ENCODE measurements at places on chromosomes 5 and 9.

- DNase-seq = no peak
Observed at GRCh38 chr5:32017692-32018367, 156.3 kb downstream of the GOLPH3 start.

DNA sequence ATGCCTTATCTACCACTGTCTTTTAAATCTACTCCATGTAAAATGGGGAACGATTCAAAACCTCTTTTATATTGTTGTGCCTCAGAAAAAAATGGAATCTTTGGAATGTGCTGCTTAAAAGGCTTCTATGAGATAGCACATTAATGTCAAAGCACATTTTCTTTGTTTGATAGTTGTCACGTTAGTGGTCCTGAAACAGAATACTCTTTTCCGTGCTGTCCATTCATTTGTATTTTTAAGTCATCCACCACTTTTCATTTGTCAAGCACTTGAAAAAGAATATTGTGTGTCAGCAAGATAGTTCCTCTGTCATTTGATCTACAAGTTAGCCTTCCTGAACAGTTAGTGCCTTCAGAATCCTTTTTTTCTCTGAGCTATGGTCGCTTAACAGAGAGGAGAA is 246.9 kb downstream of the MAST4 start:
- DNase-seq = no peak

GRCh38 chr5:104018299-104018698 is 455.7 kb upstream of the NUDT12 start:
- no peak for DNase-seq

DNA sequence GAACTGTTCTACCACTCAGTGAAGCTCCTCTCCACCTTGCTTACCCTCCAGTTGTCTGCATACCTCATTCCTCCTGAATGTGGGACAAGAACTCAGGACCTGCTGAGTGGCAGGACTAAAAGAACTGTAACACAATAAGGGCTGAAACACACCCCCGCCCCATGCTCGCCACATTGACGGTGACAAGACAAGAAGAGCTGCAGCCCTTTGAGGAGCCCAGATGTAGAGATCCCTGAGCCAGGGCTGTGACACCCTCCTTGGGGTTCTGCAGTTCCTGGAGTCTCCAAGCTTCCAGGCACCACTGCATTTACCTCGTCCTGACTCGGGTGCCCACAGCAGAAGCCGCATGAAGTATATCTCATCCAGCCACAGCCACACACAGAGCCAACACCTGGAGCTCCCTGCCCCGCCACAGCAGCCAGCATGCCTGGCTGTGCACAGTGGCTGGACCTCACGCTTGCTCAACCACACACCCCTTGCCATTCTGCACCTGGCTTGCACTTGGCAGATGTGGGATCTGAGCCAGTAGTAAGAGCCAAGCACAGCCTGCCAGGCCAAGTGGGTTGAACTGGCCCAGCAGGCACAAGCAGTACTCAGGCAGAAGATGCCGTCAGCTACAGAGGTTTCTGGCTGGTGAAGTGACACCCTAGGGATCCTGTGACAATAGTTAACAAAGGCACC is 166.1 kb downstream of the RNF180 start:
- DNase-seq = no peak

GRCh38 chr5:156920861-156921431 is 42.1 kb downstream of the TIMD4 start:
- no peak for DNase-seq

DNA sequence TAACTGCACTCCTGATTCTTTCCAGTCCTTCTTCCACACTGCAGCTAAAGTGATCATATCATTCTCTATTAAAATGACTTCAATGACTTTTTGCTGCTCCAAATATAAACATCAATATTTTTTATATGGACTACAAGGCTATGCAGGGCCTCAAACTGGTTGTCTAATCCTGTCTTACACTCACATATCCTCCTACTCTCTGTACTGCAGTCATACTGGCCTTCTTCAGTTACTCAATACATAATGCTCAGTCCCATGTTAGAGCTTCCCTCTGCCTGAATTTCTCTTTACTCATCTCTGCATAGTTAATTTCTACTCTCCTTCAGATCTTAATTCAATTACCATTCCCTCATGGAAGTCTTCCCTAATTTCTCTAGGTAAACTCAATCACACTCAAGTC is 3.4 kb downstream of the MEIKIN start:
- no peak for DNase-seq

DNA sequence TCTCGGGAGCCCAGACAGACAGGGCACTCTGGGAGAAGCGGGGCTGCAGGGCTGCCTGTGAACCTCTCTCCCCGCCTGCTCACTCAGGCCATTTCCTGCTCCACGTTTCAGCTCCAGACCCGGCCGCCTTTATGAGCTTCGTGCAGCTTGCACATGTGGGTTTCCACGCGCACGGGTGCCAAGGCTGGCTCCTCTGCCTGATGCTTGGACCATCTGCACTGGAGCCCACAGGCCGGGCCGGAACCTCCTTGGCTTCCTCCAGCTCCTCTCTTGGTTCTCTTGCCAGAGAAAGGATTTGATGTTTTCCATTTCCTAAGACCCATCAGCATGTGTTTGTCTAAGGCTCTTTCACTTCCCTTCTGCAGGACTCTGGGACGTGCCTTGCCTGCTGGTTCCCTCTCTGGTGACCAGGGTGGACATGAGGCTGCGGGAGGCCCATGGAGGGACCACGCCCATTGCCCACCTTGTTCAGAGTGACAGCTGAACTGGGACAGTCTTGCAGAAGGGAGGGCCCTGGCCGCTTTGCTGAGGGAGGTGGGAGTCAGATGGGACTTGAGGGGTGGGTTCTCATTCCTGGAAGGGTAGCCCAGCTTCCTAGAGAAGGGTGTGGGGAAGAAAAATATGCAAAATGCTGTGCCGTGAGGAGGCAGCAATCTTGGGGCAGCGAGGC is 23.3 kb upstream of the COL5A1 start:
- DNase-seq = no peak

- no peak for DNase-seq
Observed at GRCh38 chr5:10885026-10885425, 124.0 kb upstream of the DAP start.

- no peak for DNase-seq
Observed at GRCh38 chr5:38189081-38189504, 69.3 kb upstream of the EGFLAM start.

GRCh38 chr9:90508940-90509339 is 133.7 kb downstream of the DIRAS2 start:
- no peak for DNase-seq

Data from activated CD4-positive, CD25-positive, alpha-beta regulatory T cell (primary cell).